Activated naive CD4-positive, alpha-beta T cell (primary cell): ENCODE measurements at places on chromosomes 16 and 17.
A peak's percentile ranks its signal among the peaks of the same experiment; 100 is the strongest.

DNA sequence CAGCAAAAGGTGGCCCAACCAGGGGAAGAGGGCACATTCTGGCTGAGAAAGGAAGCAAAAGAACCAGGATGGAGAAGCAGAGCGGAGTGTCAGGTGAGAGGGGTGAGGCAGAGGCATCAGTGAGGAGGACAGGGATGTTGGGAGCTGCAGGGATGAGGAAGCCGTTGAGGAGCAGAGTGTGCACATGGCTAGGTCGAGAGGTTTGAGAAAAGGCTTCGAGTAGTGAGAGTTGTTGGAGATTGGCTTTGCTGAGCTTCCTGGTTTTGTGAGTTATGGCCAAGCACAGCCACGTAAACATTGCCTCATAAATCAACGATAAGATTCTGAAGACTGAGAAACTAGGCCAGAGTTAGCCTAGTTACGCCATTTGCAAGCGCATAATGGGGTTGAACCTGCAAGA lies 26.9 kb downstream of the DNAH2 start:
- no peak for DNase-seq

DNA sequence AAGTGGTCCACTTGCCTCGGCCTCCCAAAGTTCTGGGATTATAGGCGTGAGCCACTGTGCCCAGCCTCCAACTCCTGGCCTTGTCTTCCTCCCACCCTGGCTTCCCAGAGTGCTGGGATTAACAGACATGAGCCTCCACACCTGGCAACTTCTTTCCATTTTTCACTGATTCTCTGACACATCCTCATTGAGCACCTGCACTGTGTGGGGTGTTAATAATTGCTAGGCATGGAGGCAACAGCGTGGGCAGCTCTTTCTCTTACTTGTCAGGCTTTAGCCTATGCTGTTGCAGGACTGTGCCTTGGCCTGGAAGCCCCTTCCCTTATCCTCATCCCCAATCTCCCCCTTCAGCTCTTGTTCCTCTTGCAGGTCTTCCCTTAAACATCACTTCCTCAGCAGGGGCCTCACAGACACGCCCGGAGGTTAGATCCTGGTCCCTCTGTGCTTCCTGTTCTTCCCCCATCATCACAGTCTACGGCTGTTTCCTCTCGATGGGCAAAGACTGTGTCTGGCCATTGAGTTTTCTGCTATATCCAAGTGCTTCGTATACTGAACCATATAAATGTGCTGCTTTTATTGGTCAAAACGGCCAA lies 7.9 kb downstream of the QPRT start:
- no peak for DNase-seq

GRCh38 chr17:72097144-72097543 lies 23.7 kb upstream of the SOX9 start:
- no peak for DNase-seq

DNA sequence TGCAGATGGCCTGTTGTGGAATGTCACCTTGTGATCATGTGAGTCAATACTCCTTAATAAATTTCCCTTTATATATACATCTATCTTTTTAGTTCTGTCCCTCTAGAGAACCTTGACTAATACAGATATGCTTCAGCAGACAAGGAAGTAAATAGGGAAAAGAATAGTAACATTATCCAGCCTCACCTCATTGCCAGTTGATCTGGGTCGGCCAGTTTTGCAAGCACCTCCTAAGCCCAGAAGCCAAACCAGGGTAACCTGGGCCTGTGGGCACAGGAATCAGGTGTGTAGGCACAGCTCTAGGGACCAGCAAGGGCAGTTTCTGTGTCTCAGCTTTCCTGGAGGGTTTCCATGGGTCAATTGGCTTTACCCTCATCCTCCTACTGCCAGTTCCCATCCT lies 11.9 kb upstream of the CCL17 start:
- DNase-seq = no peak

GRCh38 chr16:65658787-65659220 lies 536.9 kb upstream of the CDH11 start:
- DNase-seq = no peak

DNA sequence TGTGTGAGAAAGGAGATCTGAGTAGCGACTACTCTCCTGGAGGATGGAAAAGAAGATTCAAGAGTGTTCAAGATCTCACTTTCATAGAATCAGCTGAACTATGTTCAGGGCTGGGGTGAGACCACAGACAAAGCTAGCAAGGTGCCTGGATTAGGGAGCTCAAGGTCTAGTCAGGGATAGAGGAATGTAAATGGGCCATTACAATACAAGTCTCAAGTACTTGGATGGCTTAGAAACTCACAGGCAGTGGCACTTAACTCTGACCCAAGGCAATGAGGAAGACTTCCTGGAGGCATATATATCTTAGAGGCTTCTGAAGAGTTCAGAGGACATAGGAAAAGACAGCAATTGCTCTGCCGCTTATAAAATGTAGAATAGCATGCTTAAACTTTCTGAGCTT lies 184.9 kb upstream of the CDH11 start:
- DNase-seq = no peak

DNA sequence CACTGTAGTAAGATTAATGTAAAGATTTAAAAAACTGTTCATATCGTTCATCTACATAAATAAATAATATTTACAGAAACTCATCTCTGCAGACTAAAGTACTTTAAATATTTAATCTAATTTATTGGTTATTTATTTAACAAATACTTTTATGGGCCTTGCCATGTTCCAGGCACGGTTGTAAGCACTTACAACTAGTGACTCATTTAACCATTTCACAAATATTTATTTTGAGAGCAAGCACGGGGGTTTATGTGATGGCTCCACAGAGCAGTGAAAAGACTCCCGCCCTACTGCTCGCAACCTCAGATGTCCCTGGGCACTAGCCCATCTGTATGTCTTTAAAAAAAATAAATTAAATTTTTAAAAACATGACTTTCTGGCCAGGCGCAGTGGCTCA lies 575.9 kb downstream of the WWOX start:
- no peak for DNase-seq

DNA sequence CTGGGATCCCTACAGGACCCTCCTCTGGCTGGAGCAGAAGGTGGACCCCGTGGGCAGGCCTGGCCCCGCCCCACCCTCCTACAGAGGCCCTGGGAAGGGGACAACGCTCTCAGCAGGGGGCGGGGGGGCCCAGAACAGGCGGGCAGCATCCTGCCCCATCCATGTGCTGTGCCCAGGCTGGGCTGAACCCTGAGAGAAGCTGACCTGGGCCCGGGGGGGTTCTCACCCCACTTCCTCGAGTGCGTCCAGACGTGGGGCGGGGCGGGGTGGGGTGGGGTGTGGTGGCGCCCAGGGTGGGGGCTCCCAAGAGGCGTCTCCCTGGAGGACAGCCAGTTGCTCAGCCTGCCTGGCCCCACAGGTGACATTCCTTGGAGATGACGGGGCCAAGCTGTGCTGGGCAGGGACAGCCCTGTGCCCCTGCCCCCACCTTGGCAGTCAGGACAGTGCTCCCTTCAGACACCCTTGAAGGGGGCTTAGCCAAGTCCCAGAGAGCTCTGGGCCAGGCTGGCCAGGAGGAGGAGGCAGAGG lies 390 bp upstream of the UNC13D start:
- DNase-seq = no peak

GRCh38 chr17:80726558-80727408 lies 182.1 kb downstream of the RPTOR start:
- no peak for DNase-seq

- DNase-seq = no peak
Observed at GRCh38 chr17:75152922-75153779, 1.2 kb downstream of the JPT1 start.

DNA sequence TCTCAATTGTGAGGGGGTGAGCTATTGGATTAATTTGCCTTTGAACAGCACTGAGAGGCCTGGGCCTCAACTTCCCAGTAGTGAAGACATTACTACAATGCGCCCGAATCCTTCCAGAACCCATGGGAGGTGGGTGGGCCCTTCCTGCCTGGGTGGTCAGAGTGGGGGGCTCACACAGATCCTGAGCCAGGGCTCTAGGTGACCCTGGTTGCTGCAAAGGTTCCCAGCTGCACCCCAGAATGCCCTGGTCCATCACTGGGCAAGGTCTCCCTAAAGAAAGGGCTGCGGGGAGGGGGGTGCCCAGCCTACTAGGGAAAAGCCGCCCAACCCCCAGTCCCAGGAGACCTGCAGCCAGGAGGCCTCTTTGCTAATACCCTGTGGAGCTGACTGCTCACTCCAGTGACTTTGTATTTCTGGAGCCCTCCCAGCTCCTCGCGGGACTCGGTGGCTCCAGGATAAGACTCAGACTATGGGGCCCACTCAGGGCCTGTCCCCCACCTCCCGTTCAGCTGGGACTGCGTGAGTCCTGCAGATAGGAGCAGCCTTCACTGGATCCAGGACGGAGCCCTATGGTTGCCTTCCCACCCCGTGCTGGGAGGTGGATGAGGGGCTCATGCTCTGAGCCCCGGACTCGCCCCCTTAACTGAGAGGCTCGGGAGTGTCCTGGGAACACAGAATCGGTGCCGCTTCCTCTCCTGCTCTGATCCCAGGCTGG lies 40.2 kb downstream of the SLC7A5 start:
- DNase-seq = no peak

DNA sequence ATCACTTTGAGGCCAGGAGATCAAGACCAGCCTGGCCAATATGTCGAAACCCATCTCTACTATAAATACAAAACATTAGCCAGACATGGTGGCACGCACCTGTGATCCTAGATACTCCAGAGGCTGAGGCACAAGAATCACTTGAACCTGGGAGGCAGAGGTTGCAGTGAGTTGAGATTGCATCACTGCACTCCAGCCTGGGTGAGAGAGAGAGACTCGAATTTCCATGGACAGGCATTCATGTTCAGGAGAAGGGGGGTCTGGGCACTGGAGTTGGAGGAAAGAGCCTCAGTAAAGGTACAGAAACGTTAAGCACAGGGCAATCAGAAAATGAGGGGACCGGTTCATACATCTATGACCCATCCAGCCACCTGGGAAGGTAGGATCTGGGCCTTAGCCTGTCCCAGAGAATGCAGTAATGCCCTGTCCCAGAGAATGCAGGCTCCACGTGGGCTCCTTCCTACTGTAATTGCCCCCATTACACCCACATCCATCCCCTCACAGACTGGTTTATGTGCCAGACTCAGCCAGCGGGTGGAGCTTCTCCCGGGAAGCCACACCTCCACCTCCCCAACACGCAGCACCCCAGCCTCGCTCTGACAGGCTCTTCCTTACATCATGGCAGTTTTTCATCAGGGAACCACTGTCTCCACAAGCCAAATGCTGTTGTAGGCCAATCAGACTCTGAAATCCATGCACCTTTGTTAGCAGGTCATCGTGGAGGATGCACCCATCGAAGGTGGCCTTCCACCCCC lies 21.6 kb upstream of the ARL4D start:
- no peak for DNase-seq

- DNase-seq = no peak
Observed at GRCh38 chr16:28289939-28290858, 2.1 kb upstream of the SBK1 start.

- DNase-seq = no peak
Observed at GRCh38 chr16:78549366-78549765, 449.9 kb downstream of the WWOX start.

- DNase-seq = peak; percentile 32
Observed at GRCh38 chr16:69123910-69124309, 8.5 kb downstream of the CHTF8 start.

DNA sequence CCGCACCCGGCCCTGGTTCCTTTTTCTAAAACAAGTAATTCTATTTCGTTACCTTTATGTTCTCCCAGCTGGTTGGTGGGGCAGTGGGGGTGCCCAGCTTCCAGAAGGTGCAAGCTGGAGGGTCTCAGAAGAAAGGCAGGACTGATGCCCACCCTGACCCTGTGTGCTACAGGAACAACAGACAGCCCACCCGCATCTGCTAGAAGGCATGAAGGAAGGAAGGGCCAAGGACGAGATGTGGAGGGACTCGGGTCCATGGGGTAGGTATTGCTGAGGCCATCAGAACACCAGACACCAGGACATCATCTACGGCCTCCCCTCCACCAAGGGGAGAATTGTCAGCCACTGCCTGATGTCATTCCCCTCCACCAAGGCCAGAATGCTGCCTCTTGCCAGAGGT lies 6.4 kb upstream of the CYTH1 start:
- DNase-seq = no peak

GRCh38 chr17:58541249-58541648 lies 26.8 kb upstream of the MTMR4 start:
- DNase-seq = no peak

DNA sequence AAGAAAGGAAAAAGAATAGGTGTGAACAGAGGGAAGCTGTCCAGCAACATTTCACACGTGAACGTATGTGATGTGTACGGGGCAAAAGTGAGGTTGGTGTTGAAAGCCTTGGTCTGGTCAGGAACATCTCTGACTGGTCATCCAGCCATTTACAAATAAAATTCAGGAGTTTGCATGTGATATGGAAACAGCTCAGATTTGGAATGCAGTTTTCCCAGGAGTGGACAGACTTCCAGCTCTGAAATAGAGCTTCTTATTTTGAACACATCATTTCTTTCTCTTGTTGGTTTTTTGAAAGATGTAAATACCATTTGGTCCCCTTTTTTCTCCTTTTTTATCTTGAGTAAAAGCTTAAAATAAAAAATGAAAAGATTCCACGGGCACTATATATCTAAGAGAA lies 566.2 kb upstream of the ZFHX3 start:
- DNase-seq = no peak

DNA sequence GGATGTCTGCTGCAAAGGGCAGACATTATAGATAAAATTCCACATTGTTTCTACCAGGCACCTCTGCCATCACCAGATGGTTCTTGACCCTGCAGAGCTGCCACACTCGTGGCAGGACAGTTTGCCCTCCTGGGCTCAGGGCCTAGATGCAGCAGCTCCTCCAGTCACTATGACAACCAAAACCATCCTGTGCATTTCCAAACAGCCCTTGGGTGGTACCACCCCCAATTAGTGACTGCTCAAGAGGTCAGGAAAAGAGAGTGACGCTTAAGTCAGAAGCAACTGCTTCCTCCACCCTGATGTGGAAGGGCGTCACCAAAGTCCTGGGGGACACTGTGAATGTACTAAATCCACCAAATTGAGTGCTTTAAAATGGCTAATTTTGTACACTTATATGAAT lies 109.2 kb downstream of the C16orf95 start:
- DNase-seq = no peak

DNA sequence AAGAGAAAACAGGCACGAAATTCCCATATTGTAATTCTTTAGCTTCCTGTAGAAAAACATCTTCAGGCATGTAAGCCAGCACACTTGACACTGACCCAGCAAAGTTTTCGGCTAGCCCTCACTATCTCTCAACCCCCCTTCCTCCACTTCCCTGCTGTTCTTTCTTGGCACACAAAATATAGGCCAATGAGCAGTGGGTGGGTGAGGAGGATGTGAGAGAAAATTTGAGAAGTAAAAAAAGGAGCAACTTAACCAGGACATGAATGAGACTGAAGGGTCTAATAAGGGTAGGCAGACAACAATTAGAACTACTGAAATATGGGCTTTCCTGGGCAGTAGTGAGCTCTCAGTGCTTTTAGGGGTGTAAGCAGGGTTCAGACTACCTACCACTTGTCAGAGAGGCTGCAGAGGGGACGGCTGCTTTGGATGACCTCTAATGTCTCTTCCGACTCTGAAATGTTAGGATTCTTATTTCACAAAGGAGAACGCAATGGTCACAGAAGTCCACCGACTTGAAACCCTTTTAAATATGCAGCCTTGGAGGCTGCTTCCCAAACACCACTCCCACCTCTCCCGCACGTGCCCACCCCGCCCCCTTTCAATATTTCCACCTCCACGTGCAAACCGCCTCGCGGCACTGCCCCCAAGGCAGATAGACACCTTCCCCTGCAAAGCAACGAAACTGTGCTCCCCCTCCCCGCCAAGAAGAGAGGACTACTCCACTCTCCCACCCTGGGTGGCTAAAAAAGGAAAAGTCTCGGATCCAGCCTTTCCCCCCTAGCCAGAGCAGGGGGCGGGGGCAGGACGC lies 889 bp downstream of the MBTD1 start:
- DNase-seq = no peak
